ENCODE measurements at places on chromosomes 12 and 14. TPM values are rescaled to one million over a fixed set of nuclear protein-coding genes. Genes with fewer than 3 reads are reported as not detected.

- no peak for DNase-seq
Observed at GRCh38 chr12:2776129-2776806, 18.5 kb upstream of the FKBP4 start.

AKAP6 gene
- total RNA-seq = 2.3 TPM

GRCh38 chr12:68349220-68349621 is 17.1 kb upstream of the MDM1 start:
- no peak for DNase-seq

DNA sequence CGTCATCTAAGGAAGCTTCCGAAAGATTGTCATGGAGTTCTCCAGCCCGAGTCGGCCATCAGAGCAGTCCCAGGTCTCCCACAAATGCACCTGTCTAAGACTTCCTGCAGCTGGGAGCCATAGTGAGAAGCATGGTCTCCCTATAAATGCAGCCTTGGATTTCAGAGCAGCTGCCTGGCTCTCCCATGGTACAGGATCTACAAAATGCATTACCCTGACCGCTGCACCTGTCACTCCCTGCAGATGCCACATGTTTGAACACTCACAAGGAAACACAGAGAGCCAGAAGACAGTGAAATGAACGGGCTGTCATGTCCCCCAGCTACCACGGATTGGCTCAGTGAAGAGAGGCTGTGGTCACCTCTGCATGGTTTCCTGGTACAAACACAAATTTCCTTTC is 702.7 kb downstream of the MED13L start:
- no peak for DNase-seq

DNA sequence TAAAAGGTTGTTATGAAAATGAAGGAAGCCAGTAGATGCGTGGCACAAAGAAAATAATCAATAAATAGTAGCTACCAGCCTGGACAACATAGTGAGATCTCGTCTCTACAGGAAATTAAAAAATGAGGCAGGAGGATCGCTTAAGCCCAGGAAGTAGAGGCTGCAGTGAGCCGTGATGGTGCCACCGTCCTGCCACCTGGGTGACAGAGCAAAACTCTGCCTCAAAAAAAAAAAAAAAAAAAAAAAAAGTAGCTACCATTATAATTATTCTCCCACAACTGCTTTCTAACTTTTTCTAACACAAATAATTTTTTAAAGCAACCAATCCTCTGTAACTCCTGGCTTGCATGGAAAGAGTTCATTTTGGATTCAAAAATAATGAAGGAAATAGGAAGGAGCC is 133.0 kb downstream of the NDUFA12 start:
- no peak for DNase-seq
